ENCODE measurements at places on chromosomes 4 and X. TPM values are rescaled to one million over a fixed set of nuclear protein-coding genes. Genes with fewer than 3 reads are reported as not detected.

- no peak for DNase-seq
- no peak overlapping the region for H3K27ac ChIP-seq
- no peaks in the 10 kb centered on the region for H3K27me3 ChIP-seq
- H3K4me1 ChIP-seq: no peaks in the 10 kb centered on the region
These were observed 2.1 kb downstream of the C4orf54 start for GRCh38 chr4:99655308-99656081.

GPR34 gene
- total RNA-seq: 0.95 TPM

TCEAL6 gene
- not detected for total RNA-seq

HAND2 gene
- total RNA-seq: not detected

DNA sequence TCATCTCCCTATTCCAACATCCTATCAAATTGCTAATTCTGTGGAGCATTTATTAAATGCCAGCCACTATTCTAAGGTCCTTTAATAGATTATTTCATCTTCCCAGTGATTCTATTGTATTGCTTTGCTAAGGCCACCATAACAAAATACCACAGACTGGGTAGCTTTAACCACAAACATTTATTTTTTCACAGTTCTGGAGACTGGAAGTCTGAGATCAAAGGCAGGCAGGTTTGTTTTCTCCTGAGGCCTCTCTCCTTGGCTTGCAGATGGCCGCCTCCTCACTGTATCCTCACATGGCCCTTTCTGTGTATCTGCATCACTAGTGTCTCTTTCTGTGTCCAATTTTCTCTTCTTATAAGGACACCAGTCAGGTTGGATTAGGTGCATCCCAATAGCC is 64.5 kb downstream of the CPE start:
- H3K36me3 ChIP-seq: no peaks in the 10 kb centered on the region
- DNase-seq: no peak
- H3K4me3 ChIP-seq: no peak overlapping the region
- H3K27me3 ChIP-seq: no peaks in the 10 kb centered on the region
- no peak overlapping the region for H3K27ac ChIP-seq

GRCh38 chrX:133306316-133306715 is 88.2 kb upstream of the TFDP3 start:
- H3K36me3 ChIP-seq: no peaks in the 10 kb centered on the region
- no peaks in the 10 kb centered on the region for H3K4me1 ChIP-seq
- DNase-seq: no peak
- no peak overlapping the region for H3K4me3 ChIP-seq

DNA sequence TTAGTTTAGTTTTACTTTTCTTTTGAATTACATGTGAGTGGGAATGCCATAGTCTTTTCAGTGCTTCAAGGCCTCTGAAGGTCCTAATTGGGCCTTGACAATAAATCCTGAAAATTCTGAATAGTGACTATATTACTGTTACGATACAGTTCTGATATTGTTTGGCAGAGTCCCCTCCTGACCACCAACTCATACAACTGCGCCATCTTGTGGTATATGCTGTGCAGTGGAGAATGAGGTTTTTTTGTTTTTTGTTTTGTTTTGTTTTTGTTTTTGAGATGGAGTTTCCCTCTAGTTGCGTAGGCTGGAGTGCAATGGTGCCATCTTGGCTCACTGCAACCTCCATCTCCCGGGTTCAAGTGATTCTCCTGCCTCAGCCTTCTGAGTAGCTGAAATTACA is 56.6 kb upstream of the CHRDL1 start:
- H3K27ac ChIP-seq: no peak overlapping the region
- no peak overlapping the region for H3K4me3 ChIP-seq
- H3K27me3 ChIP-seq: no peaks in the 10 kb centered on the region
- H3K4me1 ChIP-seq: no peaks in the 10 kb centered on the region
- H3K36me3 ChIP-seq: no peaks in the 10 kb centered on the region

MAML3 gene
- total RNA-seq: 0.57 TPM

SSX3 gene
- total RNA-seq: not detected

GRCh38 chrX:48787505-48788443 is 1.4 kb downstream of the GATA1 start:
- no peaks in the 10 kb centered on the region for H3K4me1 ChIP-seq
- no peak overlapping the region for H3K4me3 ChIP-seq
- no peaks in the 10 kb centered on the region for H3K36me3 ChIP-seq
- H3K27ac ChIP-seq: peak overlapping the region; percentile 77
- no peak for DNase-seq

DNA sequence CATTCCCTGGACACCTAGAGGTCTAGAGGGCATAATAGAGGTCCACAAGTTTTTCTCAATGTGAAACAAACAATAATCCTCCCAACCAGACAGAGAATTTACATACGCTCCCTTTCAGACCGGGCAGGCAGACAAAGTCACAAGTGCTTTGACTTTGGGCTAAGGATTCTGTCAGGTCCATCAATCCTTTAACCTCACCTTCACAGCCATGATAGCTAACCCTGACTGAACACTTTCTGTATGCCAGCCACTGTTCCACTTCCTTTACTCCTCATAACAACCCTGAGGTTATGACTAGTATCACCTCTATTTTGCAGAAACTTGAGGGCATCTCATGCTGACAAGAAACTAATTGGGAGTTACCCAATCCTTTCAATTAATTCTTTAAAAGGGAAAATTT is 118.8 kb upstream of the AFF2 start:
- peaks cover 30% of the 10 kb centered on the region for H3K4me1 ChIP-seq
- H3K36me3 ChIP-seq: no peaks in the 10 kb centered on the region
- peak overlapping the region; percentile 44 for H3K4me3 ChIP-seq
- peak overlapping the region; percentile 29 for H3K27ac ChIP-seq
- DNase-seq: no peak

GRCh38 chr4:48570646-48571220 is 80.7 kb downstream of the ZAR1 start:
- no peaks in the 10 kb centered on the region for H3K4me1 ChIP-seq
- H3K27ac ChIP-seq: no peak overlapping the region
- no peaks in the 10 kb centered on the region for H3K27me3 ChIP-seq
- no peak overlapping the region for H3K4me3 ChIP-seq

- H3K27ac ChIP-seq: no peak overlapping the region
- no peak overlapping the region for H3K4me3 ChIP-seq
- no peaks in the 10 kb centered on the region for H3K4me1 ChIP-seq
- no peaks in the 10 kb centered on the region for H3K27me3 ChIP-seq
- DNase-seq: no peak
These were observed 110.9 kb upstream of the ANK2 start for GRCh38 chr4:112938461-112939058.

ZNF630 gene
- 1.5 TPM for total RNA-seq

RBMX2 gene
- total RNA-seq: 29.8 TPM

TRPC5OS gene
- total RNA-seq: not detected

DNA sequence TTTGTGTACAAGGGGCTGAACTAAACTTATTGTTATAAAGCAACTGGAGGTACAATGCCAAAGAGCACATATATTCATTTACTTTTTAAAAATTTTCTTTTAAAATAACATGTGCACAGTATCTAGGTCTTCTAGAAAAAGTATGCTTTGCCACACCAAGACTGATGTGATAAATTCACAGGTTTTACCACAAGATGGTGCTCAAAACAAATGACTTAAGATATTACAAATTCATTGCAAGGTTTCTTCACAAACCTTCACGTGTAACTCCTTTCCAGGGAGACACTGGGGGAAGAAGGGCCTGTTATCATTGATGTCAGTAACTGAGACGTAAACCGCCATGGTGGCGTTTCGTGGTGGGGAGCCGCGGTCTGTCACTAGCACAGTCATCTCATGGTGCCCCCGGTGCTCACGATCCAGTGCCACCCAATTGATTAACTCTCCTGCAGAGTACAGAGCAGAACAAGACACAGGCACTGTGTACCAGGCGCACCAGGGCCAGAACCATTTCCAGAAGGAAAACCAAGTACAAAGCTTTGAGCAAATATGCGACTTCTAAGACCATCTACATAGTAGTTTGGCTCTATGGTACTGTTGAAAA is 162.2 kb downstream of the DCHS2 start:
- peaks cover 4% of the 10 kb centered on the region for H3K4me1 ChIP-seq
- DNase-seq: no peak
- no peak overlapping the region for H3K4me3 ChIP-seq
- H3K27ac ChIP-seq: no peak overlapping the region

GRCh38 chr4:136337216-136337615 is 1195.1 kb downstream of the PCDH18 start:
- H3K4me1 ChIP-seq: no peaks in the 10 kb centered on the region
- H3K4me3 ChIP-seq: no peak overlapping the region
- no peaks in the 10 kb centered on the region for H3K27me3 ChIP-seq
- no peak overlapping the region for H3K27ac ChIP-seq
- DNase-seq: no peak
- no peaks in the 10 kb centered on the region for H3K36me3 ChIP-seq

DNA sequence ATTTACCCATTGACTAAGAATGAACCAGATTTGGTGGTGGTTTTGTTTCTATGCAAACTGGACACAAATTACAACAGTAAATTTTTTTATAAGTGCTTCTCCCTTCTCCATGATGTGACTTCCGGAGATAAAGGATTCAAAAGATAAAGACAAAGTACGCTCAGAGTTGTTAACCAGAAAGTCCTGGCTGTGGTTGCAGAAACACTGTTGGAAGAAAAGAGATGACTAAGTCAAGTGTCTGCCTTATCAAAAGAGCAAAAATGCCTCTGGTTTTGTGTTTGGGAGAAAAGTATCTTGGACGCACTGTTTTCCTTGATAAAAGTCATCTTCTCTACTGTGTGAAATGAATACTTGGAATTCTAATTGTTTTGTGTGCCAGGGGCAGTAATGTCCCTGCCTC is 213.4 kb downstream of the GC start:
- no peak for DNase-seq
- no peaks in the 10 kb centered on the region for H3K36me3 ChIP-seq
- no peaks in the 10 kb centered on the region for H3K27me3 ChIP-seq
- H3K4me3 ChIP-seq: no peak overlapping the region
- H3K27ac ChIP-seq: no peak overlapping the region

DNA sequence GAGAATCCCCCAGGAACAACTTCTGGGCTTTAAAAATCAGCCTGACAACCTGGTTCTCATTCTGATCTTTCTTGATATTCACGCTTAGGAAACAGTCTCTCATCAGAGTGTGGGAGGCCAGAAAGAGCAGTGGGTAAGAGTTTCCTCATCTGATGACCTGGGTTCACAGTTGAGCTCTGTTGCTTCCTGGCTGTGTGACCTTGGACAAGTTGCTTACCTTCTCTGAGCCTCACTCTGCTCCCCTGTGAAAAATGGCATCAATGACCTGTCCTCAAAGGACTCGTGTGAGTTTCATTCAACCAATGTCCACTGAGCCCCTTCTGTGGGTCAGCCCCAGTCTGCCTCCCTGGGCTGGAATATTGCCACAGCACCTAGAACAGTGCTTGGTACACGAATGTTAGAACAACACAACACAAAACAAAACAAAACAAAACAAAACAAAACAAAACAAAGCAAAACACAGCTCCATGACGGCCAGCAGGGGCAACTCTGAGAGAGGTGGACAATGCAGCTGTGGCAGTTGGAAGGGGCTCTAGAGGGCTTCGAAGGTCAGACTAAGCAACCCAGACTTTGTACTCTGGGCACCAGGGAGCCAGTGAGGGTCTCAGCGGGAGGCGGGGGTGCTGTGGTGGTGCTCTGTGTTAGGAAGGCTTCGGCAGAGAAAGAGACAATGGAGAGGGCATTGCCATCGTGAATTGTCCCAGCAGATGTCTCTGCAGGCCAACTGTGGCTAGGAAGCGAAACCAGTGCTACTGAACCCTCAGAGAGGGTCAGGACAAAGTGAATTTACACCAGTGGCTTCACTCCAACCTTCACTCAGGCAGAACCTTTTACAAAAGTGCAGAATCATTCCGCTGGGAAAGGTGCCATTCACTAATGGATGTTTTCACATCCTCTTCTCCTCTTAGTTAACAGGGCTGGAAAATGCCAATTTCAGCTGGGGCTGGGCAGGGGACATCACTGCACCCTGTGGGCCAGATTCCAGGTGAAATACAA is 14.3 kb upstream of the C4orf50 start:
- no peaks in the 10 kb centered on the region for H3K36me3 ChIP-seq
- no peak overlapping the region for H3K4me3 ChIP-seq
- H3K27me3 ChIP-seq: no peaks in the 10 kb centered on the region
- H3K27ac ChIP-seq: no peak overlapping the region

PAGE4 gene
- total RNA-seq: not detected

- H3K27me3 ChIP-seq: no peaks in the 10 kb centered on the region
- DNase-seq: no peak
- no peaks in the 10 kb centered on the region for H3K4me1 ChIP-seq
- H3K36me3 ChIP-seq: no peaks in the 10 kb centered on the region
These were observed 94.5 kb upstream of the PRKX start for GRCh38 chrX:3807906-3808305.

DNA sequence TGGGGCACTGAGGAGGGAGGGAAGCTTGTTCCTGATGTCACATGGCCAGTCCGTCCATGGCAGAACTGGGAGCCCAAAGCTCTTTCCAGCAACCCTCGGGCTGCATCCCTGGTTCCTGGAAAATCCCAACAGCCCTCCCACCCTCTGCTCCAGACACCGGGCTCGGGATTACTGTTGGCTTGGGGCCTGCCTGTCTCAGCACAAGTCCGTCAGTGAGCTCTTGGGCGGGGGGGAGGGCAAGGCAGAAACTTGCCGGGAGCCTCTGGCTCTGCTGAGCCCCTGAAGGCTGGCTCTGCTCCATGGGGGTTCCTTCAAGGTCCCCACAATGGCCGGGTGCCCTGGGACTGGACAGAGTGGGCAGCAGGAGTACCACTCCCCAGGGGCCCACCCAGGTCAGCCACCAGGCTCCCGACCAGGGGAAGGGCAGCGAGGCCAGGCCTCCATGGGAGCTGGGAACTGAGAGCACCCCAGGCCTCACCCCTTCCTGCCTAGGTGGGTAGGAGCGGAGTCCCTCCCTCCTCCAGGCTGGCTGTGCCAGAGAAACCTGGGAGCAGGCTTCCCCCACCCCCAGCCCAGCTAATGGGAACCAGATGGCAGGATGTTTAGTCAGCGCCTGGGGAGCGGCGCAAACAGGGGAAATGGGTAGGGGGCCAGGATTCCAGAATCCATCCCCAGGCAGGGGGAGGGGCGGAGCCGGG is 6.4 kb upstream of the HAUS7 start:
- DNase-seq: no peak
- H3K27me3 ChIP-seq: no peaks in the 10 kb centered on the region
- H3K4me3 ChIP-seq: no peak overlapping the region
- H3K36me3 ChIP-seq: no peaks in the 10 kb centered on the region

DNA sequence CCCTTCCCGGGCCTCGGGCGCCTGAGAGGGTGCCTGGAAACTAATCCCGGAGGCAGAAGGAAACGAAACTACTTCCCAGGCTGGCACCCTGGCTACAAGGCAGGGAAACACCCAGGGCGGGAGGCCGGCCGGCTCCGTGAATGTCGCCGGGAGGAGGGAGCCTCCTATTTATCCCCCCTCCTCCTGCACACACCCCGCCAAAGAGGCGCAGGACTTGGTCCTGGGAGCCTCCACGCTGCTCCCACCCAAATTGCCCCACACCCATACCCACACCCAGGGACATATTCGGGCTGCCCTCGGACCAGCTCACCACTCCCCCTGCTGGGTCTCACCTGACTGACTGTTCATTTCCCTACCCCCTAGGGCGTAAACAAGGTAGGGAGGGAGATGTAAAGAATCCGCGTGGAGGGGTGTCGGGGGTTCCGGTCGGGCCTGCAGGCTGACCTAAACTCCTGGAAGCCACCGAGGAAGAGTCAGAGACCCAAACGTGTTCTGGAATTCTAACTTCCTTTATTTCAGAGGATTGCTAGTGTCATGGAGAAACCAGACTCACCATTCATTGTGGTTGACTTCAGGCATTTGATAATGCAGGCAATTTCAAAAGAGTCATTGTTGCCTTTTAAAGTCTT is at the start of gene BTC:
Gene BTC, minus strand, starts transcription at position 142 of the 629 bp plus-strand sequence. CDS start 198 bp downstream, outside the sequence.
- no peak for DNase-seq
- H3K27me3 ChIP-seq: no peaks in the 10 kb centered on the region
- H3K4me1 ChIP-seq: no peaks in the 10 kb centered on the region

GRCh38 chr4:182758273-182758672 is 158.9 kb downstream of the DCTD start:
- no peak overlapping the region for H3K4me3 ChIP-seq
- H3K4me1 ChIP-seq: no peaks in the 10 kb centered on the region
- DNase-seq: no peak
- no peak overlapping the region for H3K27ac ChIP-seq
- no peaks in the 10 kb centered on the region for H3K27me3 ChIP-seq
